Dermis blood vessel endothelial cell (primary cell): ENCODE measurements at places on chromosomes 5 and 9. TPM values are rescaled to one million over a fixed set of nuclear protein-coding genes. Genes with fewer than 3 reads are reported as not detected.

The RAD1 gene
- 13.8 and 18.5 TPM in 2 replicates for total RNA-seq

The TAF11L6 gene
- total RNA-seq, result not detected in 2 replicates

The TMEM171 gene
- total RNA-seq, result 1.0 and 1.9 TPM in 2 replicates

The PLAC8L1 gene
- not detected in 2 replicates for total RNA-seq

The HSD17B3 gene
- total RNA-seq, result not detected in 2 replicates

The IRGM gene
- not detected in 2 replicates for total RNA-seq

The OR1Q1 gene
- not detected in 2 replicates for total RNA-seq

The ACTBL2 gene
- 0.05 and 0.17 TPM in 2 replicates for total RNA-seq

The TMC1 gene
- total RNA-seq, result 0.74 and 3.4 TPM in 2 replicates

The SLC45A2 gene
- 0.09 TPM in 1 of 2 replicates, not detected in the other for total RNA-seq

The PCDHGA10 gene
- total RNA-seq, result 4.7 and 6.0 TPM in 2 replicates

The PCDHB16 gene
- total RNA-seq, result 0.17 and 0.23 TPM in 2 replicates

The KDM4C gene
- total RNA-seq, result 21.7 and 23.0 TPM in 2 replicates

The PCDHA9 gene
- total RNA-seq, result under 0.01 TPM in 2 replicates

The PTGES gene
- total RNA-seq, result 0.47 and 0.51 TPM in 2 replicates

The RANBP17 gene
- 8.7 and 16.3 TPM in 2 replicates for total RNA-seq

The HNRNPA0 gene
- total RNA-seq, result 11.1 and 12.0 TPM in 2 replicates

DNA sequence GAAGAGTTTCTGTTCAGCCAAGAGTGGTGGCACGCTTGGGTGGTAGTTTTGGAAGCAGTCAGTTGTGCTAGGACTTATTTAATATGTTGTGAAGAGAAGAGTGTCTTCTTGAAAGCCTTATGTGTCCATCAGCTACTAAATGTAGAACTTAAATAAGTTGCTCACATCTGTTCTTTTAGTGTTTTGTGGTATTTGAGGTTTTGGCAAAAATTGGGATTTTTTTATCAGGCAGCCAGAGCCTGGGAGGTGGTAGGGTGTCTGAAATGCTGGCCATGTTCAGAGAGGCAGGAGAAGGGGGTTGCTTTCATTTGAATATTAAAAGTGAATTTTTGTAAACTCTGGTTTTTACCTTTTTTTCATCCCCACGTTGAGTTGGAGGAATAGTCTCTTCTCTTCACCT is 24.2 kb upstream of the ZBTB34 start:
- no peak for DNase-seq

GRCh38 chr5:170693701-170694100 is 89.8 kb upstream of the GABRP start:
- DNase-seq, result no peak

DNA sequence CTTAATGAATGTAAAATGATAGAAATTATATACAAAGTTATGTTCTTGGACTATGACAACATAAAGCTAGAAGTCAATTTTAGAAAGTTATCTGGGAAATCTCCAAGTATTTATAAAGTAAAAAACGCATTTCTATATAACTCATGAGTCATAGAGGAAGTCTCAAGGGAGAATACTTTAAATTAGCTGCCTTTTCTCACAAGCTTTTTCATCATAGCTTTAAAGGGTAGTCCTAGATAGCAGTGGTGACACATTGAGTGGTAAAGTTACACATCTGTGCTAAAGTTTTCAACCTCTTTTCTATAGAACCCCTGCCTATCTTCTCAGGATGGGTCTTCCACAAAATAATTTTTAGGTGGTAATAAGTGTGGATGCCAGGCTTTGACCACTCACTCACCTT is 598.3 kb upstream of the FAM174A start:
- DNase-seq, result no peak

DNA sequence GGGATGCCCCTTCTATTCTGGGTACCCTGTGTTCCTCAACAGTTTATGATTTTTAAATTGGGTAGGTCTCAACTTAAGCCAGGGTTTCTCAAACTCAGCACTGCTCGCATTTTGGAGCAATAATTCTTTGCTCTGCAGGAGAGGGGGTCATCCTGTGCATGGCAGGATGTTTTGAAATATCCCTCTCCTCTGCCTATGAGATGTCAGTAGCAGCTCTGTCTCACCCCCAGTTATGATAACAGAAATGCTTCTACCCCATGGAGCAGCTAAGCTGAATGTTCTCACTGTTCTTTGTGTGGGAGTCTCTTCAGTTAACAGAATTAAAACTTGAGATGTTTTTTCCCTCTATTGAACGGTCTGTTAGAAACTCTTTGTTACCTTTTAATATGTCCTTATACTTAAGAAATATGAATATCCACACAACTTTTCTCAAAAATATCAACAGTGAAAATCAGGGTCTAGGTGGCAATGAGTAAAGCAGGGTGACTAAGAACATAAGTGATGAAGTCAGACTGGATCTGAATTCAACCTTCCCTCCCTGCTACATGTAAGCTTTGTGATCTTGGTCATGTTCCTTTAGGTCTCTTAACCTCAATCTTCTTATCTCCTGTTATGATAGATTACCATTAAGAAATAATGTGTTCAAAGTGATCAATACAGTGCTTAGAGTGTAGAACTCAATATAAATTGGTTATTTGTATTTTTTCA is 89.0 kb downstream of the CAMK4 start:
- no peak for DNase-seq

- no peak for DNase-seq
Observed at GRCh38 chr5:157026789-157027424, 32.0 kb downstream of the HAVCR1 start.

- DNase-seq, result no peak
Observed at GRCh38 chr5:89117124-89117644, 234.2 kb upstream of the MEF2C start.

DNA sequence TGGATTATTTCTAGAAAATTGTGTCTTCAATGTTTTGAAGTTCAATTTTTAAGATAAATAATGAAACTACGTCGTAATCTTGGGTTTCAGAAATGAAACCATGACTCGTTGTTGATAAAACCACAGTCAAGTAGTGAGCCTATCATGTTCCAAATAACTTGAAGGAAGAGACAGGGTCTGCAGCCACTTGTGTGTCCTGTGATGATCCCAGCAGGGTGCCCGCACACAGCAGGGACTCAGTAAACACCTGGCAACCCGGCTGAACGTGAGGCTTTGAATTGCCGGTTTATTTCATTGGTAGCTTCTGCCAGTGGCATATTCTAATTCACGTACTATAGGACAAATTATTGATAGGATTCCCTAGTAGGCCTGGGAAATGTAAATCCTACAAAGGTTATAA is 679.6 kb downstream of the IRX1 start:
- no peak for DNase-seq

GRCh38 chr5:79924936-79925893 is 65.8 kb downstream of the MTX3 start:
- DNase-seq, result peak; percentile 15

DNA sequence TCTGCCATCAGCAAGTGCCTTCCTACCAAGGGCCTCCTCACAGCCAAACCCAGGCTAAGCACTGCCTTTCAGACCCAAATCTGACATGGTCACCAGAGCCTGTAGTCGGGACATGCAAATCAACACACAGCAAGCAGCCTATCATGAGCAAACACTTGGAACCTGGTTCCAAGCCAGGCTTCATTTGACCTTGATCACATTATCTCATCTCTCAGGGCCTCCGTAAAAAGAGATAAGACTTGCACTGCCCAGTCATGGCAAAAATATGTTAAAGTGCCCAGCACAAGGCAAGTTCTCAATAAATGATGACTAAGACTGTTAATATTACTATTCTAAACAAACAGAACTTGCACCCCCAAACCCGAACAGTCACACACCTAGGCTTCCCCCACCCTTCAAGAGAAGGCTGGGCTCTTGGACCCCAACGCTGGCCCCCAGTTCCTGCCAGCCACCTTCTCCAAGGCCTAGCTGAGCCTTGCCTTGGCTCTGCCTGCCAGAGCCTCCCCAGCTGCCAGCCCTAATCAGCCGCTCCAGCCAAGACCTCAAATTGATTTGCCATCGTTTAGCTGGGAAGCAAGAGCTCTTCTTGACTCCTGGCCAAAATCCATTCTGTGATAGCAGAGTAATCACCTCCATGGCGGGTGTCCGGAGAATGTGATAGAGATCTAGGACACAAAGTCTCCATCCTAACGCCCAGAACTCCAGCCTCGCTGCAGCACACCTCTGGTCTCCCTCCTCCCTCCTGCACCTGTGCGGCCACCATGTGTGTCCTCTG is 18.7 kb downstream of the CPLX2 start:
- no peak for DNase-seq

DNA sequence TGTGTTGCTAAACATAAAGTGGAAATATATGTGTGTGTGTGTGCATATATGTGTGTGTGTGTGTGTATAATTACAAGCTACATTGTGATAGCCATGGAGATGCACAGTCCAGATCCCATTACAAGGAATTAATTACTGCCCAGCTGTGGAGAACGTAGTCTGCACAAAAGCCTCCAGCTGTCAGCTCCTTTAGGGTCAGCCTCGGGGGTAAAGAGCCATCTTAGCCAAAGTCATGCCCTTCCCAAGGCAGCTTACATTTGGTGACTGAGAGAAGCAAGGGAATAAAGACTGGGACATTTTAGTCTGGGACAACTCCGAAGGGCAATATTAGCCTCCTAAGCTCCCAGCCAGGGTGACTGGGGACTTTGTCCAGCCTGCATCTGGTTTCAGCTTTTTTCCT is 21.9 kb upstream of the FOCAD start:
- DNase-seq, result no peak

DNA sequence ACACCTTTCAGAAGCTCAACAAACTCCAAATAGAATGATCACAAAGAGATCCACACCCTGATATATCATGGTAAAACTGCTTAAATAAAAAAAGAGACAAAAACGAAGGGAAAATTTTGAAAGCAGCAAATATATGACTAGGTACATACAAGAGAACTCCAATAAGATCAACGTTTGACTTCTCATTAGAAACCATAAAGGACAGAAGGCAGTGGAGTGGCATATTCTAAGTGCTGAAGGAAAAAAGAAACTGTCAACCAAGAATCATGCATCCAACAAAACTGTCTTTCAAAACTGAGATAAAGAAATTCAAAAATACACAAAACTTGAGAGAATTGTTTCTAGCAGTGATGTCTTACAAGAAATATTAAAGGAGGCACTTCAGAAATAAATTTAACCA is 11.2 kb downstream of the SLC22A4 start:
- DNase-seq, result no peak

DNA sequence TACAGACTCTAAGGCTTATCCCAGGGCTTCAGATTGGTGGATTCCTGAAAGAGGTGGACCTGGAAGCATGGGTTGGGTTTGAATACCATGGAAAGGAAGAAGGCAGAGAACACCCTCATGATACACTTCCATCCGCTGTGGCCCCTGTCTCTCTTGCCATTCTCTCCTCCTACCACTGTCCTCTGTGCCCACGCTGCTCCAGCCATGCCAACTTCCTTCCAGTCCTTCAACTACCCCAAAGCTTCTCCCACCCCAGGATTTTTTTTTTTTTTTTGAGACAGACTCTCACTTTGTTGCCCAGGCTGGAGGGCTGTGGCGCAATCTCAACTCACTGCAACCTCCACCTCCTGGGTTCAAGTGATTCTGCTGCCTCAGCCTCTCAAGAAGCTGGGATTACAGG is 1.7 kb upstream of the SPARC start:
- DNase-seq, result no peak

DNA sequence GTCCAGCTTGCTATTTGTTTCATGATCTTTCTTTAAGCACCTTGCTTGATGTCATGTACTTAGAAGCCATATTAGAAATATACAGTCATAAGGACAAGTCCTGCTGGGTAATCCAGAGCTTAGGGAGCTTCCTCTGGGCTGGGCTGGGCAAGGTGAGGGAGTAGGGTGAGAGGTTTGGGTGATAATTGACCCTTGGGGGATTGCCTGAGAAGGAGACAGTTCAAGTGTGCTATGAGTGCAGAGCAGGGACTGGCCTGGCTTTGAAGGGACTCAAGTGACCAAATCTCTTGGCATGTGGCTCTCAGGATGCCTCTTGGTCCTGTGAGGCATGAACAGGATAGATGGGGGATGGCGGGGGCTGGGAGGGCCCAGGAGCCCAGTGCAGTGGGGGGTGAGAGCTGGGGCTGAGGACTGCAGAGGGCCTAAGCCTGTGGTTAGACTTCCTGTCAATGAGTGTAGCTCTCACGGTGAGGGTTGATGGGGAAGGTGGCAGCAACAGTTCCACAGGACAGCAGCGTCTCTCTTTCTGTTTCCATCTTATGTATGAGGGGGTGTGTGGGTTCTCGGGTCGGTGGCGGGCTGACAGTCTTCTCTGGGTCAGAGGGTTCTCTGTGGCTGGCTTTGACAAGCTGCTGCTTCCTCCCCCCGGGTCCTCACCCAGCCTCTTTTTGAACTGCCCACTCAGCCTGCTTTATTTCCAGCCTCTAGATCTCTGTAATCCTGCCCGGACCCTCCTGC is 53.5 kb downstream of the RGS3 start:
- no peak for DNase-seq

GRCh38 chr9:37417857-37418618 is 4.5 kb upstream of the GRHPR start:
- no peak for DNase-seq

DNA sequence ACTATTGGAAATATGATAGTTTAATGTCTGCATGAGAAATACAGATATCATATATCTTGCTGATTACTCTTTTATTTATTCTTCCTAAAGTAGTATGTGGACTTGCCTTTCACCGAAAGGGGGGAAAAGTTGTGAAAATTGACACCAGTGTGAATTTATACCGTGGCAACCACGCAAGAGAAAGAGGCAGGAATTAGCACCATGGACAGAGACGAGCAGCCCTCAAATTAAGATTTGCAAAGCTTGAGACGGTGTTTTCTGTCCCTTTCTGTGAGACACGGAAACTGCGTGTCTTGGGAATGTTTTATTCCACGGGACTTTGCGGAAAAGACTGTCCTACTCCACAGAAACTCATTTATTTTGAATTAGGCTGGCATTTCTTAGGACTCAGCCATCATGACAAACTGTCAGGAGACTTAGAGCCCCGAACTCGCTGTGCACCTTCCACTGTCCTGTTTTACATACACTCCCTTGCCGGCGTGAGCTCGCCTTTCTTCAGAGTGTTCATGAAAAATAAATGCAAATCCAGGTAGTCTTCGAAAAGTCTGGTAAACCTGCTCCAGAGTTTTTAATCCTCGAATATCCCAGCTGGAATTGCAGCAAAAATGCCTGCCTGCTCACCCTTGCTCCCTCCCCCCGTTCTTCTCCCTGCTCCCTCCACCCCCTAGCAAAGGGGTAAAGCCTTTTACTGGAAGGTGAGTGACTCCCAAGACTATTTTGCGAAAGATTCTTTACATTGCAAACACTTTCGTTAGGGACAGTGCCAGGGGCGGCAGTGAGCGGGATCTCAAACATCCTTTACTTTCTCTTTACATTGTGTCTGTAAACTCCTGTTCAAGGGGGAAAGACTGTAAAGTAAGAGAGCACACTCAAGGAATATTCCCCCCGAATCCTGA is 3.8 kb upstream of the ELAVL2 start:
- DNase-seq, result peak; percentile 45

DNA sequence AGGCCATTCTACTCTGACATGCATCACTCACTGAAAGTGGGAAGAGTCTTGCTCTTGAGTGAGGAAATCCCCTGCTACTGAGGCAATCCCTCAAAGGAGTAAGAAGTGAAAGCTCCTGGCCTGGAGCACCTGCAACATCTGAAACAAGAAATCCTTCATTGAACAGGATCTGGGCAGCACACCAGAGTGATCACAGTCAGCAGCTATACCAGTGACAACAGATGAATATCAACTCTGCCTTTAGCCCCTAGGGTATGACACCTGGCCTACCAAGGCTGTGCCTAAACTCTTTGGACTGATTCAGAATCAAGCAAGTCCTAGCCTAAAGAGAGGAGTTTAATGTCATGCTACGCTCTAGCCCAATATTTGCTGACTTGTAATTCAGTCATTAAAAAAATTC is 156.2 kb upstream of the CCDC152 start:
- DNase-seq, result no peak
